ENCODE measurements at places on chromosomes 12 and 14.

GRCh38 chr12:110742718-110743570, at the start of gene PPP1CC:
Gene PPP1CC (minus strand): TSS chr12:110742891. CDS start chr12:110742707, 184 bp downstream.
- DNase-seq = peak; percentile 75

- DNase-seq = no peak
These were observed 4.5 kb upstream of the SRSF9 start for GRCh38 chr12:120473807-120474615.

DNA sequence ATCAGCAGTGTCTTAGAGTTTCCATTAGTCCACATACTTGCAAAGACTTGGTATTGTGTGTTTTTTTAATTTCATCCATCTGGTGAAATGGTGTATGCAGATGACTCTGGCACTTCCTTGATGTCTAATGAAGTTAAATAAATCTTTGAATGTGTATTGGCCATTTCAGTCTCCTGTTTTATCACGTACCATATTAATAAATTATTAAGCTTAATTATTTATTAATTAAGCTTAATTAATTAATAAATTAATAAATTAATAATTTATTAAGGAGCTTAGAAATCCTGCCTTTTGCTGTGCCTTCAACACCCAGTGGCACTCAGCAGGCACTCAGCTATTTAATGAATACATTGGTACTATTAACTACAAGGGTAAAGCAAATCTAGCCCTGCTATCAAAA, 18.2 kb downstream of the PDZRN4 start:
- no peak for DNase-seq

- no peak for DNase-seq
These were observed 28.2 kb upstream of the RNASE1 start for GRCh38 chr14:20830831-20831230.

DNA sequence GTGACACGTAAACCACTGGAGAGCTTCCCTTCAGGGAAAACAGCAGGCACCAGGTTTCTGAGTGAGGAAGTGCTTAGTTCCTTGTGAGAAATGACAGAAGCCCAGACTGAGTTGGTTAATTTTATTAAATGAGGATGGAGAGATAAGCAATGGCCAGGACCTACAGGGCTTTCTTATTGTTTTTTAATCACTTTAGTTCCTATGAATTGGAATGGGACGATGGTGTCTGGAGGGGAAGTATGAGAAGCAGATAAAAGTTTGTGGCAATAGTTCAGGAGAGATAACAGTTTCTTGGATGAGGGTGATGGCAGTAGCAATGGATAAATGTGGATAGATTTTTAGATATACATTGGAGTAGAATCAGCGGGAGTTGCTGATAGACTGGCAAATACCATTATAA, 86.5 kb upstream of the PTPRR start:
- no peak for DNase-seq

DNA sequence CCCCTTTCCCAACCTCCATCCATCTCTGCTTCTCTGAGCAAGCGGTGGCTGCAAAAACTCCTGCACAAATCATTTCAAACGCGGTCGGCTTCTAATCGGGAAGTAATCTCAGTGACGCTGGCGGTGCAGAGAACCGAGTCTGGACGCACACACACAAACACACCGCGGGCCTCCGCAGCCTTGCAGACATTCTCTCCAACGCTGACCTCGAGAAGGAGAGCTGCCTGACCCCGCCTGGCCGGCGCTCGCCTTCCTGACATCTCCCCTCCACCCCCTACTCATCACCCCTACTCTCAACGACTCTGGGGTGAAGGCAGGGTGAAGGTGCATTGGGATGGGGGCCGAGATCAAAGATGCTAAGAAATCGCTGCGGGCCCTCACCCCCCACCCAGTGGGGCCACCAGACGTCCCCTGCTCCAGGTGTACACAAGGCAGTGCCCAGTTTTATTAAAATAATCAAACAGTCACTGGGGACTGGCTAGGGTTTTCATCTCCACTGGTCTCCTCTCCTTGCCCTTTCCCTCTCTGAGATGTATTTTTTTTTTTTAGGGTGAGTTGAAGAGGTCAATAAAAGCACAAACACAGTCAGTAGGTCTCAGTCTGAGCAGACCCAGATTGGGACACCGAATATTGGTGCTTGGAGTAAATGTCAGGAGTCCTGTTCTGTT, 506 bp upstream of the TBX5 start:
- no peak for DNase-seq

DNA sequence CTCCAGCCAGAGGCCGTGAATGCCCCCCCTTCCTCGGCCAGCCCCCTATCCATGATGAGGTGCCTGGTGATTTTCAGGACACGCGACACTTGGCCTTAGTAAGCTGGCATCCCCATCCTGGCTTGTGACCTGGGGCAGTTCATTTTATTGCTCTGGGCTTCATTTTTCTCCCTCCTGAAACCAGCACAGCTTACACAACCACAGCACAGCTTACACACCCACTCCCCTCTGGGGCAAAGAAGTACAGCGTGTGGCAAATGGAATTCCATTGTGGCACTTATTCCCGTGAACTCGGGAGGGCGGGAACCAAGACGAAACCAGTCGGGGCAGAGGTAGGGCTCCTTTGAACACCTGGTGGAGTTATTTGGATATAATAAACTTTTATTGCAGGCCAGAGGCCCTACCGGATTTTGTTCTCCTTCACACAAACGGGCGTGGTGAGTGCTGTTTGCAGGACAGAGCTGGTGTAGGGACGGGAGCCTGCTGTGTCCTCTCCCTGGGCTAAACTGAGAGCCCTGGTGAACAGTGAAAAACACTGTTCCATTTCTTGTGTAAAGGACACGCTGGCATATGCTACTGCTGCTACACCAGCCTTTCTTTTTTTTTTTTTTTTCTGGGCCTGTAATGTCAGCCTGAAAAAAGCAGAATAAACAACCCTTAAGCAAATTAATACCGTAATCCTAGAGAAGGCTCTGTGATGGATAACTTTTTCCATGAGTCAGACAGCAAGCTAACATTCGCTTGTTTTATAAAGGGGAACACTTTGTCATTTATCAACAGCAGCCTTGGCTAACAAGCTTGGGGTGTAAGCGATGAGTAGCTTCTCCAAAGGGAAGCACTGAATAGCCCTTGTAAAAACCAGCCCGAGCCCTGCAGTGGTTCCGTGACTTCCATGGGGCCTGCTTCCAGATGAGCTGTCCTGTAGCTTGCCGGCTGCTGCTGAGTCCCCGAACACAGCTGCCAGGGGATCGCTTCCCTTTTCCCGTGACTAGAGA, 29.3 kb downstream of the CD9 start:
- no peak for DNase-seq

DNA sequence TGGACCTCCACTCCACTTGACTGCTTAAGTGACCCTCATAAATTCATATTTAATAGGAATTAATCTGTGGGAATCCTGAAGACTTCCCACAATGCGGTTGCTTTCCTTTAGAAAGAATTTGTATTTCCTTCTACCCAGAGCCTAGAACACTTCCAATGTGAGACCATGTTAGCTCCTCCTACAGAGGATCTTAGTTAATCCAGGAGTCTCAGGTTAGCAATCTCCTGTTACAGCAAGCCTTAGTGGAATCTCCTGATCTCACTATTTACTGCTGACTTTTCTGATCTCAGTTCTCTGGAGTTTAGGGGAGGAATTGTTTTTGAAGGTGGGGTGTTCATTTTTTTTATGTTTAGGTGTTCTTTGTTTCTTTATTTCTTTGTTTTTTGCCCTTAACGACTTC, 186.0 kb downstream of the SLC25A21 start:
- no peak for DNase-seq

- no peak for DNase-seq
These were observed 151.4 kb downstream of the SSPN start for GRCh38 chr12:26346736-26347135.

DNA sequence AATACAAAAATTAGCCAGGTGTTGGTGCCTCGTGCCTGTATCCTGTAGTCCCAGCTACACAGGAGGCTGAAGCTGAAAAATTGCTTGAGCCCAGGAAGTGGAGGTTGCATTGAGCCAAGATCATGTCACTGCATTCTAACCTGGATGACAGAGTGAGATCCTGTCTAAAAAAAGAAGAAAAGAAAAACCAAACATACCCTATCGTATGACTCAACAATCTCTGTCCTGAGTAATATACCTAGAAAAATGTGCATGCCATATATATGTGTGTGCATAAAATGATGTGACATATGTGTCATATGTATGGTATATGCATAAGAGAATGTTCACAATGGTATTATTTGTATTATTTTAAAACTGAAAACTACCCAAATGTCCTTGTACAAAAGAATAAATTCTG, 261.5 kb upstream of the CLEC14A start:
- no peak for DNase-seq

GRCh38 chr12:16524378-16524777, 81.6 kb downstream of the LMO3 start:
- DNase-seq = no peak

- DNase-seq = no peak
These were observed 225.1 kb downstream of the DIO2 start for GRCh38 chr14:79986251-79986650.

DNA sequence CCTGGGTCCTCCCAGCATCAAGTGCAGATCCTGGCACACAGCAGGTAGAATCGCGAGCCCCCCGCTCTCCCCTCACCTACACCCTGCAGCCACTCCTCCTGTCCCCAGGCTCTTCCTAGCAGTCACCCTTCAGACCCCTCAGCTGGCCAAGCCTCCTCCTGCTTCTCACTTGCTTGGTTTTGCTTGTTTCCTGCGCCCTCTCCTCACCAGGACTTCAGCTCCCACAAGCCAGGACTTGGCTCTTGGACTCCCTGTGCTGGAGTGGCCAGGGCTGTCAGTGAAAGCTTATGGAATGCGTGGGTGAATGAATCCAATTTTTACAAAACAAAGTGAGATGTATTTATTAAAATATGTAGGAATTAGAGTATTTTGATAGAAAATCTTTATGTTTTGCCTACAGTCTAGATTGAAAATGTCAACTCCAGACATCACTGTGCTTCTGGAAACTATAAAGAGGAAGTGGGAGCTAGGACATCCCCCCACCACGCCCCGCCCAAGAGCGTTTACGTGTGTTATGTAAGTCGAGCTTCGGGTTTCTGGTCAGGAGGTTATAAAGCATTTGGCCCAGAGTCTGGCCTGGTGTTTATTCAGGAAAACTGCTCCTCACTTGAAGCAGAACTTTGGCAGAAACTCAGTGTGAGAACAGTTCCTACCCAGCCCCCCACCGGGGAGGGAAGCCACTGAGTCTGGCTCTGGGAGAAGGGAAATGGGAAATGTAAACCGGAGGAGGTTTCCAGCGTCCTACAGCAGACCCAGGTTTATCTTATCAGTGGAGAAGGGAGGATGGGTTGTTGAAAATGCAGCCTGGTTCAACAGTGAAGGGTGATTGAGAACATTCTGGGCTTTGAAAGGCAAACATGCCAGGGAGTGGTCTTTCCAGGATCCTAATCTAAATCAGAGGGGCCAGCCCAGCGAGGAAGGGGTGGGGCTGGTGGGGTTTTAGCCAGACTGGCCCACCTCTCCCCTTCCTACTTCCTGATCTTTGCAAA, 8.8 kb downstream of the ALDH2 start:
- no peak for DNase-seq

DNA sequence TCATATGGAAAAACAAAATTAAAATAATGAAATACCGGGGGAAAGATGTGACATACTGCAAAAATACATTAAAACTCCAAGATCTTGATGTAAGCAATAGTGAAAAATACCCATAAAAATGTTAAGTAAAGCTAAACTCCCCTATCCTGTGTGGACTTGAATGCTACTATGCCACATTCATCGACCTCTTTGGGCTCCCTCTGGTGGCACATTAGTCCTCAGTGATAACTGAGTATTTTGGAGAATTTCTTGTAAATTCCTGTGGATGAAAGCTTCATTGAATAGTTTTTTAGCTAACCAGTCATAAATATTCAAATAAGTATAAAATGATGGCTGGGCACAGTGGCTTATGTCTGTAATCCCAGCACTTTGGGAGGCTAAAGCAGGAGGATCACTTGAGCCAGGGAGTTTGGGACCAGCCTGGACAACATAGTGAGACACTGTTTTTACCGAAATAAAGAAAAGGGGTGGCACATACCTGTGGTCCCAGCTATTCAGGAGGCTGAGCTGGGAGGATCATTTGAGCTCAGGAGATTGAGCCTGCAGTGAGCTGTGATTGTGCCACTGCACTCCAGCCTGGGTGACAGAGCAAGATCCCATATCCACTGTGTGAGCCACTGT, 42.4 kb upstream of the SGPP1 start:
- DNase-seq = no peak

GRCh38 chr12:88571543-88571942, 8.7 kb downstream of the KITLG start:
- no peak for DNase-seq

DNA sequence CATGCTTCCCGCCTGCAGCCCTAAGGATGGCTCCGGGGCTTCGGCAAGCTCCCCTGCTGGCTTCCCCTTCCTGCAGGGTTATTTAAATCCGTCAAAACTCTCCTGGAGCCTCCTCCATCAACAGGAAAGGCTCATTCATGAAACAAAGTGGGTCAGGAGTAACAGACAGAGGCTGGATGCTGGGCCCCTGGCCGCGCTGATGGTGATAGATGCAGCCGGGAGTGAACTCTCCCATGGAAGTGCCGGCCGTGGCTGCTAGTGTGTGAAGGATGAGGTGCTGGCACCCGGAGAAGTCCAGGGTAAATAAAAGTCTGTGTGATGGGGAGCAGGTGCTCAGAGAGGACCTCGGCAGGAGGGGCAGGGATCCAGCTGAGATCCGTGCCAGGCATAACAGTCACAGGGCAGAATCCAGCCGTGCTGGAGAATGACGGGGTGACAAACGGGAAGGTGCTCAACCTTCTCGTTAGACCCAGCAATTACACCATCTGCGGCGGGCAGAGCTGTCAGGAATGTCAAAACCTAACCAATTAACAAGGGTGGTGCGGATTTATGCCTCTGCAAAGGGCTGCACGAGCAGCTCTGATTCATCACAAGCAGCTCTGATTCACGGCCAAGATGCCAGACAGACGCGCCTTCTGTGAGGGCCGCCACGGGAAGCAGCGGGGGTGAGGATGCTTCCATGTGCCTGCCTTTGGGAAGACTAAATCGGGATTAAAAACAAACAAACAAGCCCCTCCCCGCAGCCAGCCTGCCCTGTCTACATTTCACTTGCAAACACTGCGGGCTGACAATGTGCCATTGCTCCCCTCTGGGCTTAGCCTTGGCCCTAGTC, 55.6 kb downstream of the SYNE3 start:
- DNase-seq = peak; percentile 97

DNA sequence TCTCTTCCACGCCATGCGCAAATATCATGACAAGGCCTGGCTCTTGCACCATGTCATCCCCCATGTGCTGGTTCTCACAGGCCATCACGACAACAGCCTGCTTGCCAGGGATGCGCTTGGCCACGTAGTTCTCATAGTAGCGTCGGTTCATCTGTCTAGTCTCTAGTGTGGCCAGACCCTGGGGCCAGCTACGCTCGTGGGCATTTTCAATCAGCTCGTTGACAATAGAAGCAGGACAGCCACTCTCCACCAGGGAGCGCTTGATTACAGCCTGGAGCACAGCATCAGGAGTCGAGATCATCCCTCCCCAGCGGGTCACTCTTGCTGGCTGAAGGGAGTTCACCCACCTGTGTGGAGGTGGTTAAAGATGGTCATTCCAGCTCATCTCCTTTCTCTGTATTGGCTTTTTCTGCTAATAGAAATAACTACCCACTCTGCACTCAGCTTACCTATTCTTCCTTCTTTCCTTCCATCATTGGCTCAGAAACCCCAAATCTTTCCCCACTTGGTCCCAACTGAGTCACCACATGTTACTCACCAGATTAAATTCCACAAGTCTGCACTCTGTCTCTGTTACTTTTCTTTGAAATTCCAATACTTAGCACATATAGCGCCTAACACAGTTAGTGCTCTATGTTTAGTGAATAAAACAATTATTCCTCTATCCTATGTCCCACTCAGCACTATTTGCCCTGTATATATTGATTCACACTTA, 15.1 kb downstream of the RNF41 start:
- no peak for DNase-seq
